ENCODE measurements at places on chromosomes 4 and X.

- DNase-seq = peak; percentile 12
Measured at GRCh38 chr4:130808492-130808891, 1712.5 kb downstream of the C4orf33 start.

DNA sequence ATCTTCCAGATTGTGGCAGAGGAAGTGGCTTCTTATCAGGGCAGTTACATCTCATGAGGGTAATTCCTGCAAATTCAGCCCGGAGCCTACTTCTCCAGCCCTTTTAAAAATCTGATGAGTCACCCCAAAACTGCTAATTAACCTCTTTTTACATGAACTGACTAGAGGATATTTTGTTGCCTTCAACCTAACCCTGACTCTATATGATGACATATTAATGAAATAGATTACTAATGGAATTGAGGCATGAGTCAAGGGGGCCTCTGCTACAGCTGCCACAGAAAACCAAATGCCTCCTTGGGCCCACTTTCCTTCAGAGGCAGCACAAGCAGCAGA lies 72.5 kb downstream of the QRFPR start:
- peak; percentile 28 for DNase-seq

DNA sequence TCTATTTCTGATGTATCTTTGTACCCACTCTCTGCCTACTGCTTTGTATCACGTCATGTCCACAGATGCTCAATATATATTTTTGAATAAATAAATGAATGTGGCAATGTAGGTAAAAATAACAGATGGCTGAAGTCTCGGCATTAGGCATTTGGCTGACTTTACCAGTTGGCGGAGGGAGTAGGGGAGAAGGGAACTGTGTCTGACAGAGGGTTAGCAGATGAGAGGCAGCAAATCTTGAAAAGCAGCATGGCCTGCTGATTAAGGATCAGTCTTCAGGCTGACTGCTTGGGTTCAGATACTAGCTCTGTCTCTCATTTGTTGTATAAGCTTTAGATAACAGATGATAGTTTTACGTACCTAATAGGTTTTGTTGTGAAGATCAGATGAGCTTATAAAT lies 31.9 kb upstream of the RASGEF1B start:
- DNase-seq = no peak

- DNase-seq = no peak
Measured at GRCh38 chrX:103220511-103221323, 5.8 kb downstream of the BEX4 start.

- DNase-seq = peak; percentile 51
Measured at GRCh38 chr4:85370400-85371032, 104.4 kb upstream of the ARHGAP24 start.

GRCh38 chrX:110172215-110172614 lies 145.7 kb downstream of the AMMECR1 start:
- DNase-seq = no peak

- peak; percentile 1 for DNase-seq
Measured at GRCh38 chr4:97786306-97786920, 356.9 kb downstream of the STPG2 start.

DNA sequence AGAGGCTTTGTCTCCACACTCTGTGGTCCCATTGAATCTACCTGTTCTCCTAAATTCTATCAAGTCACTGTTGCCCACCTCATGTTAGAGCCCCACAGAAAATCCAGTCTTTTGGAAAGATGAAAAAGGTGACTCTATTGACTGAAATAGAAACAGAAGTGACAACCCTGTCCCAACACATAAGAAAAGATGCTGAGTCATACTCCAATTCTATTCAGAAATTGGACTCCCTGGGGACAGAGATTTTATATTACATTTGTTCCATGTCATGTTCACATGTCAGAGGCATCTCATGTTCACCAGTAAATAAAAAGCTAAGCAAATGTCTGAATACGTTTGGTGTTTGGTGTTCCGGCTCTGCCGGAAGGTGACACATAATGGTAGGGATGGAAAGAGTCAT lies 2.9 kb upstream of the GRPR start:
- DNase-seq = no peak

DNA sequence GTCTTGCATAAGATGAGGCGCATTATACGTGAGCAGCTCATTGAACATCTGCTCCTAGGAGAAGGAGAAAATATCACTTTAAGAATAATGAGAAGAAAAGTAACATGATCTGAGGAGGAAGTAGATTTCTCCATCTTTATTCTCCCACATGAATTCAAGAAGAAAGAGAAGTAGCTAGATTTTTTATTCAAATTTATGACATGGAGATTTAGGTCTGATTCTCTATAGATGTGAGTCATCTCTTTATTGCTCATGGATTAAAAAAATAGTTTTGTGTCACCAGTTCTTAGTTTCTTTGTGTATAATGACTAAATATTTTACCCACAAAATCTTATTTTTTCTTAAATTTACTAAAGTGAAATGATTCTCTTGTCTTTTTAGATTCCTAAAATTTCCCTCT lies 40.4 kb downstream of the HPGDS start:
- no peak for DNase-seq

- no peak for DNase-seq
Measured at GRCh38 chrX:3351276-3351675, 4.8 kb upstream of the MXRA5 start.

DNA sequence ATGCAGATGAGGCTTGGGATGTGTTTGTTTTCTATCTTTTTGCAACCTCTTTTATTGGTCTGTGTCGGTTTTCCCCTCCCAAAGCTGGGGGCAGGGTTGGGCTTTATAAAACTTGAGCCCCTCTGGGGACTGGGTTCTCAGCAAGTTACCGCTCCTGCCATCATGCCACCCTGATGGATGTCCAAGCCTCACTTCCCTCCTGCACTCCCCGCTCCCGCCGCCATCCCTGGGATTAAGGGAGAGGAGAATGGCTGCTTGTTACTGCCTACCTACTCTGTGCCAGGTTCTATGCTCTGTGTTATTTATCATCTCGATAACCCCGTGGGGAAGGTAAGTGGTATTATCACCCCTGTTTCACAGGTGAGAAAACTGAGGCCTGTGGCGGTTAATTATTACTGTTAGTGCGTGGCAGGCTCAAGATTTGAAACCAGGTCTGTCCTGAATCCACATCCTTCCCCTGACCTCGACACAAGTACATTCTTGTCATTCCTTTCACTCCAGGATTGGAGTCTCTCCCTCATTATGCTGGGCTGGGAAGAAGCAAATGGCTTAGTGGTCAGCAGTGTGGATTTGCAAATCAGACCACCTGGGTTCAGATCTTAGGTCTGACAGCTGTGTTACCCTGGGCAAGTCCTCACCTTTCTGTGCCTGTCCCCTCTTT lies 4.5 kb downstream of the UBA1 start:
- DNase-seq = no peak

GRCh38 chrX:103562801-103563200 lies 22.5 kb upstream of the TCEAL4 start:
- DNase-seq = peak; percentile 23

DNA sequence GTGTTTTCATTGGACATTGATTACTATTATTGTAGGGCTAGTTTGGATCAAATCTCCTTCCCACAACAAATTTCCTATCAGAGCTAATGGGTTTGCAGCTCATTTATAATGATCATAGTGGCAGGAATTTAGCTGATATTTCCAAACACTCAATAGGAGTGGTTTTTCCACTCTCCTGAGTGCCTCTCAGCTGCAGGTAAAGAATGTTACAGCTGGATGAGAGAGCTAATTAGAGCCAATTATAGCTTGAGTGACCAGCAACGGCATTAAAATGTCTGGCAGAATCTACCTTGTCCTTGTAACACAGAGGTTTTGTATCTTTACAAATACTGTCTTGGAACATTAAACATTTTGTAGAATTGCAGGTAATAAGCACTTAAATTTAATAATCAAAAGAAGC lies 602.8 kb upstream of the EPHA5 start:
- no peak for DNase-seq

GRCh38 chrX:45823536-45823935 lies 622.9 kb upstream of the DIPK2B start:
- no peak for DNase-seq

- no peak for DNase-seq
Measured at GRCh38 chr4:51866835-51867234, 23.9 kb downstream of the DCUN1D4 start.

All from bronchial epithelial cell (primary cell).